Activated gamma-delta T cell (primary cell): ENCODE measurements at places on chromosomes 2 and 18.

- no peak for DNase-seq
Measured at GRCh38 chr2:223868005-223868404, 30.6 kb upstream of the AP1S3 start.

DNA sequence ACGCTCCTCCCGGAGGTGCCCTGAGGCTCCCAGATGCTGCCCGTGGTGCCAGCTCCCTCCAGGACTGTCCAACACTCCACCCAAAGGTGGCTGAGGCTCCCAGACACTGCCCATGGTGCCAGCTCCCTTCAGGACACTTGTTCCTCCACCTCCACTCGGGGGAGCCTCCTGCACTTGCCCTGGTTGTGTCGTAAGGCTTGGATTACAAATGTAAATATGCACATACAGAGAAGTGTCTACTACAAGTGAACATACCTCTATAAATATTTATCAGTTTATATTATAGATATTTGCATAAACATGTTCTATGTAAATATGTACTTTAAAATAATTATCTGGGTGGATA, 143.3 kb downstream of the PXDN start:
- no peak for DNase-seq

- no peak for DNase-seq
Measured at GRCh38 chr2:218988164-218988563, 3.2 kb upstream of the FEV start.

- DNase-seq = no peak
Measured at GRCh38 chr2:23497063-23497462, 112.1 kb downstream of the KLHL29 start.

DNA sequence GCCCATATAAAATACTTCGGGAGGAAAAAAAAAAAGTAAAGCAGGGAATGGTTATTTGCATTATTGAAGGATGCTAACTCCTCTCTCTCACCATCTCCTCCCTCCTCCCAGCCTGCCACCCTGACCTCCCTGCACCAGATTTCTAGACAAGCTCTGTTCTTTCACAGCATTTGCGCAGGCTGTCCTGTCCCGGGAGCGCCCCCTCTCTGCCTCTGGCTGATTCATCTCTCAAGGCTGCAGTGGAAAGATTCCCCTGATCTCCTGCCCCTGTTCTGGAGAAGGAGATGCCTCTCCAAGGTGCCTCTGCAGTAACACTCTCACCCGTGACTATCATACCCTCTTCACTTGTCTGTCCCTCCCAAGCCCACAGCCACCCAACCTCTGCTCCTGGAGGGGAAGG, 38.5 kb downstream of the COL4A4 start:
- no peak for DNase-seq

DNA sequence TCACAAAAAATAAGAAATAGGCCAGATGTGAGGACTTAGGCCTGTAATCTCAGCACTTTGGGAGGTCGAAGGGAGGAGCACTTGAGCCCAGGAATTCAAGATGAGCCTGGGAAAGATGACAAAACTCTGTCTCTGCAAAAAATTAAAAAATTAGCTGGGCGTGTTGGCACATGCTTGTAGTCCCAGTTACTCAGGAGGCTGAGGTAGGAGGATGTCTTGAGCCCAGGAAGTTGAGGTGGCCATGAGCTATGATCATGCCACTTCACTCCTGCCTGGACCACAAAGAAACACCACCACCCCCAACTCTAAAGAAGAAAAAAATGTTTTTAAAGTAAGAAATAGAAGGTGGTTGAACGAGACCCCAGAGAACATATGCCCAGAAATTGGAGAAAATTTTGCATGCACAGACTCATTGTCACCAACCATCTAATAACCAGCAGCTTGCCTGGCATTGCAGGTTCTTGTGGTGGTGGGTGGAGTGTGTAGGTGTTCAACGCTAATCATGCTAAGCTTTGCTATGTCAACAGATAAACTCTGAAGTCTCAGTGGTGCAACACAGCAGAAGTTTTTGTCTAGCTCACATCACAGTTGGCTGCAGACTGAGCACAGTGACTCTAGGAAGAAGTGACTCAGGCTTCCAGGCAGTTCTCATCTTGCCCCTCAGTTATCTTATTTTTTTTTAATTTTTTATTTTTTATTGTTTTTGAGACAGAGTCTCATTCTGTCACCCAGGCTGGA, 18.6 kb downstream of the ARL4C start:
- no peak for DNase-seq

GRCh38 chr2:242085941-242086621, 216.6 kb downstream of the RTP5 start:
- DNase-seq = no peak

DNA sequence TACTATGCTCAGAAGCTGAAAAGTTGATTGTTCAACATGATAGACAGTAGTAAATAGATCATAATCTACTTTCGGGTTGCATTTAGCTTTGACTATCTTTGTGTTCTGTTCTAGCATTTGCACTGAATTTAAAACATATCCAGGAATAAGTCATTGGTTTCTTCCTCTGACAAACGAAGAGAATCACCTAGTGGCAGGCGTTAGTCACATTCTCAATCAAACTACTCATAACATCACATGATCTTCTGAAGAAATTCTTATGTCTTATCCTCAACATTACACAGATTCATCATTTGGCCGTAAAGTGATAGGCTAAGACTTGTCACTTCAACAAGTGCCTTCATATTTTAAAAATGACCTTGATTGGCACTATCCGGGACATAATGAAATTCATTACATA, 63.6 kb upstream of the TTC21B start:
- DNase-seq = no peak

- DNase-seq = no peak
Measured at GRCh38 chr2:168190590-168191336, 56.6 kb downstream of the STK39 start.

DNA sequence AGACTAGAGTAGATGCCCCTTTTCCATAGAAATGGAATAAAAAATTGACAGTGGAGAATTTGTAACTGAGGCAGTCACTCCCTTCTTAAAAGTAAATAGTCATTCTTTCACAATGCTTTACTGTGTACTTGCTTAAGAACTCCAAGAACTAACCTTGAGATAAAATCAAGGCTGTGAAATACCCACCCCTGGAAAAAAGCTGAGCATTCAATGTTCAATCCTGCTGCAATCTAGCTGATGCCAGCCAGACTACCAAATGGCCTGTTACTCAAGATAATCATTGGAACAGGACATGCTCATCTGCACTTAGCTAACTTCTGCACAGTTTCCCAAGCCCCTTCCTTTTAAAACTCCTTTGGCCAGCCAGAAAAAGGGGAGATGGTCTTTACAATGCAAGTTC, 367.4 kb upstream of the GULP1 start:
- DNase-seq = no peak

DNA sequence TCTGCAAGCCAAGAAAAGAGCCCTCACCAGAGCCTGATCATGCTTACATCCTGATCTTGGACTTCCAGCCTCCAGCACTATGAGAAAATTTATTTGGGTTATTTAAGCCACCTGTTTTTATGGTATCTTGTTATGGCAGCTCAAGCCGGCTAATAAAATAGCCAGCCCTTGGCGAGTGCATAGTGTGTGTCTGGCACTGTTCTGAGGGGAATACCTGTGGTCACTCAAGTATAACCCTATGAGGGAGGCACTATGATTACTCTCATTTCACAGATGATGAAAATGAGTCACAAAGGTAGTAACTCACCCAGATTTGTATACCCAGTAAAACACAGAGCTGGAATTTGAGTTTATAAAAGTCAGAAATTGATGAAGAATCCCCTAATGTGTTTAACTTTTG, 556.9 kb upstream of the SETBP1 start:
- no peak for DNase-seq

- no peak for DNase-seq
Measured at GRCh38 chr18:54203914-54204313, 20.6 kb downstream of the MBD2 start.
